Mononuclear cell (primary cell): ENCODE measurements at places on chromosomes 3 and 15. TPM values are rescaled to one million over a fixed set of nuclear protein-coding genes. Genes with fewer than 3 reads are reported as not detected.

Gene TMEM158
- 1.9 TPM for total RNA-seq

Gene LRRK1
- 5.5 TPM for total RNA-seq

Gene CMSS1
- total RNA-seq: 4.6 TPM

Gene ASB14
- total RNA-seq: 0.10 TPM

Gene ACTRT3
- total RNA-seq: not detected

Gene COL8A1
- not detected for total RNA-seq

Gene PPARG
- 1.9 TPM for total RNA-seq

Gene SQOR
- total RNA-seq: 57.1 TPM

Gene BCL2A1
- total RNA-seq: 511 TPM

Gene TMOD3
- 43.0 TPM for total RNA-seq

Gene ADGRG7
- total RNA-seq: not detected

Gene AHSG
- total RNA-seq: not detected

Gene LEKR1
- total RNA-seq: 9.4 TPM

Gene CLDN11
- total RNA-seq: 0.21 TPM

Gene CCDC33
- not detected for total RNA-seq

Gene SLC24A5
- under 0.01 TPM for total RNA-seq

Gene SH2D7
- not detected for total RNA-seq

Gene SETD5
- 79.2 TPM for total RNA-seq

Gene GABRB3
- 0.10 TPM for total RNA-seq

Gene EFCC1
- 0.10 TPM for total RNA-seq

Gene AP3B2
- total RNA-seq: 0.10 TPM

Gene VEPH1
- total RNA-seq: 8.8 TPM

Gene TUSC7
- not detected for total RNA-seq

Gene EIF4G1
- total RNA-seq: 114 TPM

Gene ADPRH
- 4.5 TPM for total RNA-seq

Gene ZBTB20
- 38.2 TPM for total RNA-seq

Gene LRIG1
- 21.4 TPM for total RNA-seq

Gene LRRC31
- not detected for total RNA-seq

Gene RAP2B
- 30.3 TPM for total RNA-seq

Gene ARPP21
- not detected for total RNA-seq

Gene SEMA6D
- under 0.01 TPM for total RNA-seq

Gene CCDC13
- 0.94 TPM for total RNA-seq

Gene PLA2G4B
- total RNA-seq: 4.2 TPM

Gene EBLN2
- 18.8 TPM for total RNA-seq

Gene ACP3
- total RNA-seq: 18.1 TPM

Gene UQCC5
- 1.2 TPM for total RNA-seq

Gene NR2F2
- total RNA-seq: not detected

Gene TLE3
- 196 TPM for total RNA-seq

Gene HHLA2
- total RNA-seq: 0.31 TPM

Gene RAB6B
- 0.52 TPM for total RNA-seq

Gene LRTM1
- not detected for total RNA-seq

Gene GABRA5
- total RNA-seq: 0.31 TPM

Gene MESP2
- total RNA-seq: not detected

Gene LOXL1
- 0.73 TPM for total RNA-seq

Gene LRRC2
- total RNA-seq: 0.10 TPM

Gene CPLX3
- total RNA-seq: not detected

Gene BLM
- 5.8 TPM for total RNA-seq

Gene FAM219B
- 11.4 TPM for total RNA-seq

Gene TRAIP
- 3.3 TPM for total RNA-seq

Gene INKA1
- 1.5 TPM for total RNA-seq
